Anterior cingulate cortex (tissue), 58 donors: ENCODE measurements at places on chromosomes 16 and 17.

DNA sequence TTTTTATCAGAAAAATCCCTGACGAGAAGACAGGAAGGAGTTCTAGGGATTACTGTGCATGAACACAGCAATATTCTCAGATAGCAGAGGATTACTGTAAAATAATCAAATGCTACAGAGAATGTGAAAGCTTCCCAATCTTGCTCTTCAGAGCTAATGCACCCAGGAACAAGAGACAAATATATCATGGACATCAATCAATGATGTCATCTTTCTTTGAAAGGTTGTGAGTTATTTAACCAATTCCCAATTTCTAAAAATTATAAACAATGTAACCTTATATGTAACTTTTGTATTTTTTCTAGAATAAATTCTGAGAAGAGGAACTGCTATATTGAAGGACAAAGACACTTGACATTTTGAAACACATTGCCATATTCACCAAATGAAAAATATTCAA, 46.5 kb downstream of the BRD7 start:
- DNase-seq = no peak

- no peak for DNase-seq
These were observed at the start of gene TMEM114 for GRCh38 chr16:8589900-8590688. TSS of gene TMEM114 (minus strand) at chr16:8590511. CDS start at chr16:8589838, 673 bp downstream.

DNA sequence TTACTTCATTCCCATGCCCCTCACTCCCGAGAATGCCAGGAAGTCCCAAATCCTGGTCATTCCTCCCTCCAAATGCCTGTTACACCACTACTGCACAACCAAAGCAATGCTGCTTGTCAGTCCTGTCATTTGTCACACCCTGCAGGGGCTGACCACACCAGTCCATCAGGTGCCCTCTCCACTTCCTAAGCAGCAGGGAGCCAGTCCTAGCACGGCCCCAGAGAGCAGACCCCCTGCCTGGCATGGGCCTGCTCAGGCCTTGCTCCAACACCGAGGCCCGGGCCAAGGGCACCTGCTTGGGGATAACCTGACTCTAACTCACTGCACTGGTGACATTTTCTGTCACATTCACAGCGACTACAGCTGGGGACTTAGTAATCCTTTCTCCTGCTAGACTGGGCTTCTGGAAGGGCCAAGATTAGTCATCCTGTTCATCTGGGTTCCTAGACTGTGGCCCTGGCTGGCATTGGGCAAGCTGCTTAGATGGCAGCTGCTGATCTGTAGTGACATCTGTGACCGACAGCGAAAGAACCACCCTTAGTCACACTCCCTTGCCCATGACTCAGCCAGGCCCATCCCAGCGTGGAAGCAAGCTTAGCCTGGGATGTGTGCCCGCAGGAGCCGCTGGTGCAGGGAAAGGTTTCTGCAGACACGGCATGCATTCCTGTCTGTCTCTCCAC, 5.4 kb downstream of the ALYREF start:
- DNase-seq = no peak

DNA sequence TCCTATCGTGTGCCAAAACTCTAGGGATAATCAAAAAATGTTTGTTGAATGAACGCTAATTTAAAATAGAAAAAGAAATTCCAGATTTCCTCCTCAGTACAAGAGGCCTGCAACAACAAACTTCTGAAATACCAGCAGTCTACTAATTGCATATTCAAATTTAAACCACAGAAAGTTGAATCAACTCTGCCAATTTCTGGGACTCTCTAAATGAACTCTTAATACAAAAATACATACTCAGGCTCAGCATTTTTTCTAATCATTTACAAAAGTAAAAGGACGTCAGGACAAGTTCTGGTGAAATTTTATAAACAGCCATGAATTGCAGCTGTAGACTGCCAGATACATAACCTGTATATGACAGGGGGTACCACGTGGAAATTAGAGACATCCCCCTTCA, 49.0 kb downstream of the KANSL1 start:
- DNase-seq = no peak

DNA sequence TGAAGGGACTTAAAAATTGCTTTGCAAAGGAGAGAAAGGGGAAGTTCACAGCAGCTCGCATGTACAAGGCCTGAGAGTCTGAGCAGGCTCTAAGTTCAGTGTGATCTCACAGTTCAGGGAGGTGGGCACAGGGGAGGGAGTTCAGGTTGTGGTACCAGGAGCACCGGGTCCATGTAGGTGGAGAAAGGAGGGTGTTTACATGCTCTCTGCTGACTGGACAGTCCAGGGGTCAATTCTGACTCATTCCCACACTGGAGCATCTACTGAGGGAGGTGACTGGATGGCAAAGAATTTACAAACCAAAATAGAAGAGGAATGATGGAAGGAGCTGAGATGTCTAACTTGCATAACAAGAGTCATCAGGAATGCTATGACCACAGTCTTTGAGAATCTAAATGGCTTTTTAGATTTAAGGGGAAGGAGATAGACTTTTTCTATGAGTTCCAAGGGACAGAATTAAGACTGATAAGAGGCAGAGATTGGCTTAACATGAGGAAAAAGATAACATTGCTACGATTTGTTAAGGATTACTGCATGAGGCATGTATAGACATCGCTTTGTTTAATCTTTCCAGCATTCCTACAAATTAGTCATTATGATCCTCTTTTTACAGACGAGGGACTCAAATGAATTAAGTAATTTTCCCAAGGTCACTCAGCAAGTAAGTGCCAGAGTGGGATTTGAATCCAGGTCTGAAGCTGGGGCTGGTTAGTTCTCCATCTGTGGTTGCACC, 29.9 kb downstream of the MIS12 start:
- no peak for DNase-seq

- no peak for DNase-seq
These were observed 213.3 kb downstream of the CPPED1 start for GRCh38 chr16:12590409-12590808.

DNA sequence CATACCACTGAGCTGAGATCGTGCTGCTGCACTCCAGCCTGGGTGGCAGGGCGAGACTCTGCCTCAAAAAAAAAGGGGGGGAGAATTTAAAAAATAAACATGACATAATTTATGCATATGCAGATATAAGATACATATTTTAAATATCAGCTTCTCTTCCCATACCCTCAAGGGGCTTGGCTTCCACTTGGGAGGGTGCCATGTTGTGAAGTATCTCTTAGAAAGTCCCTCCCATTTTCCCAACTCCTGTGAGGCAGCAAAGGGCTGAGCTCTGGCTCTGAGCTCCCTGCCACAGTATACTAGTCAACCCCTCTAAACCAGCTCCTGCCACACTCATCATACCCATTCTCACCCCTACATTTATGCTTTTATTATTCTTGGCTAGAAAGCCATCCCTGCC, 39.4 kb downstream of the MYH11 start:
- DNase-seq = no peak

DNA sequence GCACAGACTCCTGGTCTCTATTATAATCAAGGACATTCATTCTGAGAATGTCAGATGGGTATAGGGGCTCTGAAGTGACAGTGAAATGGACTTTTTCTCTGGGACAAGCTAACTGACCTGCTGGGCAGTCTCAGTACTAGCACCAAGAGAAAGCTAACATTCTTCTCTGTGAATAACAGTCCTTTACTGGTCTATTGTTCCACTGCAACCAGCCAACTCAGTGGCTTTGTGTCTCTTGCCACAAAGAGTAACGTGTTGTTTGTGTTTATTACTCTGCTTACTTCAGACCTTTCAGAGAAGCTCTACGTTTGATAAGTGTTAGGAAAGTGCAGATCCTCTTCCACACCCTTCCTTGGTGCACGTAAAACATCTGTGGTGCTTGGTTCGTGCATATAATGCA, 61.5 kb upstream of the BCAR1 start:
- DNase-seq = peak; percentile 19

GRCh38 chr16:57409065-57409464, 4.5 kb downstream of the CCL17 start:
- DNase-seq = no peak

GRCh38 chr16:12094537-12095265, 118.2 kb downstream of the SNX29 start:
- DNase-seq = no peak

DNA sequence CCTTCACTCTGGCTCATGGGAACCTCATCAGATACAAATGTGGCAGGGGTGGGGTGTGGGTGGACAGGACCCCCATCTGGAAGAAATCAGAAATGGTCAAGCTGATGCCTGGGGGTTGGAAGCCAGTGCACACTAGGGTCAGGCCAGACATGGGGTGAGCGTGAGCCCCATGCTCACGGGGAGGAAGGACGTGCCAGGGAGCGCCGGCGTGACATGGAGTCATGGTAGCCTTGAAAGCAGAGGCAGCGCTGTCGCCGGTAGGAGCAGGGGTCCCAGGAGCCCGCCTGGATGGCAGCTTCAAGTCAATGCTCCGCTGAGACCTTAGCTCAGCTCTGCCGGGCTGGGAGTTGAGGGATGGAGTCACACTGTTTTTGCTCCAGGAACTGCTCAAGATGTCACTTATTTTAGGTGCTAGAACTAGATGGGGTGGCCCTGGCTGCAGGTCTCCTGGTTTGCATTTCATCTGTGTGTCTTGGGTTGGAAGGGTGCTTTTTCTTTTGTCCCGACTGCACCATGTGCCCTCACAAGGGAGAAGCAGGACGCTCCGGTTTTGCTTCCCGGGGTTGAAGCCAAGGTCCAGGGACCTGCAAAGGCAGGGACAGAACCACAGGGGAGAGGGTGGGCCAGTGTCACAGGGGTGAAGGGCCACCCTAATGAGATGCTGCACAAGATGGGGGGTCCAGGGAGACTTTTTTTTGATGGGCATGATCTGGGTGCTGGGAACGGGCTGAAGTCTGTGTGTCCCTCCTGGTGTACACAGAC, 51.4 kb downstream of the USP22 start:
- no peak for DNase-seq

DNA sequence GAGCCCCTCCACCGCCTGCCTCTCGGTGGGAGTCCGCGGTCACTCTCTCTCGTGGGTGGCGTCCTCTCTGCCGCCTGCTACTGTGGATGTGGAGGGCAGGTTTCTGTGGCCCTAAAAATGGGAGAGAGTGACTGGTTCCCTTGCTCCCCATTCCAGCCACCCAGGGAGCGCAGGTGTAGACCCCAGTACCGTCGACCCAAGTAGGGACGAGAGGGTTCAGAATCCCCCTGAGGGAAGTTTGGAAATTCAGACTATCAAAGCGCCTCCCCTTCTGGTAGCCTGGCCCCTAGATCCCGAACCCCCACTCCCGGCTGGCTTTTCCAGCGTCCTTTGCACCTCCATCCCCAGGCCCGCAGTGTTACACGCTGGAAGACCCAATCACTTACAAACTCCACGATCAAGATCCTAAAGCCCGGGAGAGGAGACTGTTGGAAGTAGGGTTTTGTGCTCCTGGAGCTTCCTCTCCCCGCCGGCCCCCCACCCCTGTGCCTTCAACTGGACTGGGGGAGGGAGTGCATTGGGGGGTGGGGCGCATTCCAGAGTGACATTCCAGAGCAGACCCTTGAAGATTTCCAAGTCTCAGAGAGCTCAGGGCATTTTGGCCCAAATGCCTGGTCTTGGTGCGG, 991 bp downstream of the GPRC5C start:
- no peak for DNase-seq

- DNase-seq = no peak
These were observed 15.3 kb downstream of the NPLOC4 start for GRCh38 chr17:81621494-81622130.

DNA sequence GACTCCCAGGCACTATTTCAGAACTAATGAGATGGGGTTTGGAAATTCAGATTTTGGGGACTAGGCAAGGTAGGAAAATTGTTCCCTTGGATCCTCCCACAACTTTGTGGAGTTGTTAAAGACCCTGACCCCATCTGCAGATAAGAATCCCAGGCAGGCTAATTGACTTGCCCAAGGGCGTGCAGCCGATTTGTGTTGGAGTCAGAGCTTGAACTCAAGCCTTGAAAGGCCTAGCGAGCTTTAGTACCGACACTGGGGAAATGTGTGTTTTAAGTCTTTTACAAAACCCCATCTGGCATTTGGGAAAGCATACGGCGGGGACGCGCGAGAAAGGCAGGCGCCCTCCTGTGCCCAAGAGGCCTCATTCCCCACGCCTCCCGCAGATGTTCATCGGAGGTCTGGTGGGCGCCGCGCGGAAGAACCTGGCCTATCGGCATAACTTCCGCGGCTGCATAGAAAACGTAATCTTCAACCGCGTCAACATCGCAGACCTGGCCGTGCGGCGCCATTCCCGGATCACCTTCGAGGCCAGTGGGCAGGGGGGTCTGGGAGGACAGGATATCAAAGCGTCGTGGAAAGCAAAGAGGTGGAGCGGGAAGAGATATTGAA, 4.3 kb downstream of the CNTNAP1 start:
- no peak for DNase-seq

DNA sequence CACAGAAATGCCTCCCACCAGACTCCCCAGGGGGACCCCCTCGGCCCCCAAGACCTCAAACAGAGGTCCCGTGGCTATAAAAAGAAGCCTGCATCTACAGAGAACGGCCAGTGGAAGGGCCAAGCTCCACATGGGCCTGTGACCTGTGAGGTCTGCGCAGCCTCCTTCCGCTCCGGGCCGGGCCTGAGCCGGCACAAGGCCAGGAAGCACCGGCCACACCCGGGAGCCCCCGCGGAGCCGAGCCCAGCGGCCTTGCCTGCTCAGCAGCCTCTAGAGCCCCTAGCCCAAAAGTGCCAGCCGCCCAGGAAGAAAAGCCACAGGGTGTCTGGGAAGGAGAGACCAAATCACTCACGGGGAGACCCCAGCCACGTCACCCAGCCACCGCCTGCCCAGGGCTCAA, 18.3 kb upstream of the ZFPM1 start:
- no peak for DNase-seq

DNA sequence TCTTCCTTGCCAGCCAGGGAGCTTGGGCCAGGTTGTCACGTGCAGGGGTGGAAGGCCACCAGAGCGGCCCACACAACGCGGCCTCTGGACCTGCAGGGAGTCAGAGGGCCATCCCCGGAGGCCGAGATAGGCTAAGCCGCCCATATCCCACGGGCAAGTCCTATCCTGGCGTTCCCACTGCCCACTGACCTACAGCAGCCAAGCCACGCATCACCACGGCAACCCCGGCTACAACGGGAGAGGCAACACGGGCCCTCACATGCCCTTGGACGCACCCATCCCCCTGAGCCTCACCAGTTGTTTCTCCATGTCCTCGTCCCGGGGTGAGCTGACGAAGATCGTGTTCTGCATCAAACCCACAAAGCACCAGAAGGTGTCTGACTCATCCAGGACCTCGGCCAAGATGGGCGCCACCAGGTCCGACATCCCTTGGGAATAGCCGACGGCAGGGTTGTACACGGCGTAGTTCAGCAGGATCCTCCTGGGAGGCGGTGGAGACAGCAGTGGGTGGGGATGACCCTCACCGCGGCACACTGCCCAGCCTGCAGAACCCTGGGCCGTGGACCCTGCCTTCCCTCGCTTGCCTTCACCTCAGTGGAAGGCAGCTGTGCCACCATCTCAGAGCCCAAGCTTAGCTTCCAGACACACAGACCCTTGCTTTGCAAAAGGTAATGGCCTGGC, 88.2 kb downstream of the TBC1D16 start:
- DNase-seq = no peak

DNA sequence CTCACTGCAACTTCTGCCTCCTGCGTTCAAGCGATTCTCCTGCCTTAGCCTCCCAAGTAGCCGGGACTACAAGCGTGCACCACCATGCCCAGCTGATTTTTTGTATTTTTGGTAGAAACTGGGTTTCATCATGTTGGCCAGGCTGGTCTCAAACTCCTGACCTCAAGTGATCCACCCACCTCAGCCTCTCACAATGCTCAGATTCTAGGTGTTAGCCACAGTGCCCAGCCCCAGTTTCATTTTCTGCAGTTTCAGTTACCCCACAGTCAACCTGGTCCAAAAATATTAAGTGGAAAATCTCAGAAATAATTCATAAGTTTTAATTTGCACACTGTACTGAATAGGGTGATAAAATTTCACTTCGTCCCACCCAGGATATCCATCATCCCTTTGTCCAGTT, 28.7 kb downstream of the KNOP1 start:
- DNase-seq = no peak

GRCh38 chr16:16038950-16039349, 89.5 kb downstream of the ABCC1 start:
- no peak for DNase-seq
